ENCODE measurements at places on chromosomes 3 and 15.
A peak's percentile ranks its signal among the peaks of the same experiment; 100 is the strongest.

GRCh38 chr3:122952520-122952919, 75.0 kb downstream of the SEMA5B start:
- DNase-seq = no peak

DNA sequence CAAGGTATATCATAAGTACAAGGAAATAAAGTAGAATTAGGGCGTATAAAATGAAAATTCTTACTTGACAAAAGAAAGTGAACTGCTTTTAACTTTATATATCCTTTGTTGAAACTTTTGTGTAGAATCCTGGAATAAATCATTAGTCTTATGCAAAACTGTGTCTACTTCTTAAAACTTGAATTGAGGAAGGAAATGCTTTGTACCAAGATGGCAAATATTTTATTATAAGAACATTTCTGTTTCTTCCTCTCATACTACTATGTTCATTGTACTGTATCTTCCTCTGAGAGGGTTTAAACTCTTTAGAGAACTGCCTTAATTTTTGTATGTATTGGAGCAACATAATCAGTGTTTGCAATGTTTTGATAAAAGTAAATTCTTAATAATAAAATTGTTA, 42.0 kb downstream of the RASA2 start:
- no peak for DNase-seq

DNA sequence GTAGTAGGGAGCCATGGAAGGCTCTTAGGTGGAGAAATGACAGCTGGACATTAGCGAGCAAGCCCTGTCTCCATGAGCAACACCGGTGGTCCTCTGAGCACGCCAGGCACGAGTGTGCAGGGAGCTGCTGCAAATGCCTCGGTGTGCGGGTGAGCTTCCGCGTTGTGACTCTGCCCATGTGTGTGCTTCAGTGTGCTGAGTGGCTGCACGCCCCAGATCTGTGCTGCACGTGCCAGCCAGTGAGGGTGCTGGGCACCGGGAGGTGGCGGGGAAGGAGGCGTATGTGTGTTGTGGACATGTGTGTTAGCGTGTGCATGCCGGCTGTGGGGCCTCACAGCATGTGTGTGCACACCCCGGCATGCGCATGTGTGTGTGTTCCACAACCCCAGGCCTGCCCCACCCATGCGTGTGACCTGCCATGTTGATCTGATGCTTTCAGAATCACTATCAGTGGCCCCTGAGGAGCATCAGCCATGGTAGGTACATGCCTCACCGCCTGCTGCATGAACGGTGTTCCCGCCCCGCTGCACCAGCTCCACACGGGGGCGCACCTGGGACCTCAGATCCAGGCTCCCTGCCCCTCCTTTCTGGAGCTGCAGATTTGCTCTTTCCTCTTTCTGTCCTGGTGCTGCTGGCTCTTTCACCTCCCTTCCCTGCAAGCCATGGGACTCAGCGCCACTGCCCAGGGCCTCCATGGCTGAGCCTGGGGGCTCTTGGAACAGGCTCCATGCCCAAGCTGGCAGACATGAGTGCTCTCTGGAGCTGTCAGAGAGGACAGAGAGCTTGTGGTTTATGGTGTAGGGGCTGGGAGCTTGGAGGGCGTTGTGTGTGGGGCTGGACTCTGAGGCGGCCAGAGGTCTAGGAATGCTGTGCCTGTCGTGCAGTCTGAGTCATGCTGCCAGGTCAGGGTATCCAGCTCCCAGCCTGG, 169.4 kb downstream of the TBC1D2B start:
- no peak for DNase-seq

DNA sequence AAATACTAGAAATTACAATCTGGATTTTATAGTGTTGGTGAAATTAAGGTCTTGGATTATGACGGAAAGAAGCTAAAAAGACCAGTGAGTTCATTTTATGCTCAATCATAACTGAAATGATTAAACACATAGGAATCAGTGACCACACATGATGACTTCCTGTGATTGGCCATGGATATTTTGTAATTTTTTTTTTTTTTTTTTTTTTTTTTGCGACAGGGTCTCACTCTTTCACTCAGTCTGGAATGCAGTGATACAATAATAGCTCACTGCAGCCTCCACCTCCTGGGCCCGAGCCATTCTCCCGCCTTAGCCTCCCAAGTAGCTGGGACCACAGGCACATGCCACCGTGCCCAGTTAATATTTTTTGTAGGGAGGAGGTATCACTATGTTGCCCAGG, 47.4 kb downstream of the PAQR5 start:
- peak; percentile 33 for DNase-seq

DNA sequence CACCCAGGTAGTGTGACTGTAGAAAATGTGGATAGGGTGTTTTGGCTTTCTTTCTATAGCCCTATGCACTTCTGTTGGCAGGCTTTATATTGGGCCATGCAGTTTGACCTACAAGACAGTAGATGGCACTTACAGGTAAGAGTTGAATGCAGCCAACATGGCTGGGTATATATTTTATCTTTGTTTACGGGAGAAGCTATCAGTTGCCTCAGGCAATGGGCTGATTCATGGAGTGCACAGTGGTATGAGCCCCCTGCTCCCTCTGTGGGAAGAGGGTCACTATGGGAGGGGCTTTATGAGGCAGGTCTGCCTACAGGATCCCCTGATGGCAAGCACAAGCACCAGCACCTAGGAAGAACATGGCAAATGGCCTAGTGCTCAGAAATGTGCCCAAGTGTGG, 301.2 kb upstream of the CDIN1 start:
- DNase-seq = no peak

- peak; percentile 3 for DNase-seq
Measured at GRCh38 chr15:83516935-83517334, 69.8 kb downstream of the SH3GL3 start.

DNA sequence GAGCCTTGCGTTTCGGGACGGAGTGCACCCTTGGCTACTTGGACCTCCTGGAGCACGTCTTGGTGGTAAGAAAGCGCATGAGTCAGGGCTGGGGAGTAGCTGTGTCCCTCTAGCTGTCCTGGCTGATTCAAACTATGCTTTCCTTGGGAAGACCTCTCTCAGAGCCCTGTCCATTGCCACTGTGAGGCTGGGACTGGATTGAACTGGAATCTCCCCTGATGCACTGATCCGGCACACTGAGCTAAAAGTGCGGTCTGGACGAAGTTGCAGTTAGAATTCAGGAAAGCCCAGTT, 232.6 kb upstream of the TPM1 start:
- no peak for DNase-seq

- no peak for DNase-seq
Measured at GRCh38 chr15:55990516-55990915, 2.9 kb downstream of the NEDD4 start.

- DNase-seq = no peak
Measured at GRCh38 chr15:86016750-86017149, 62.9 kb upstream of the AGBL1 start.

DNA sequence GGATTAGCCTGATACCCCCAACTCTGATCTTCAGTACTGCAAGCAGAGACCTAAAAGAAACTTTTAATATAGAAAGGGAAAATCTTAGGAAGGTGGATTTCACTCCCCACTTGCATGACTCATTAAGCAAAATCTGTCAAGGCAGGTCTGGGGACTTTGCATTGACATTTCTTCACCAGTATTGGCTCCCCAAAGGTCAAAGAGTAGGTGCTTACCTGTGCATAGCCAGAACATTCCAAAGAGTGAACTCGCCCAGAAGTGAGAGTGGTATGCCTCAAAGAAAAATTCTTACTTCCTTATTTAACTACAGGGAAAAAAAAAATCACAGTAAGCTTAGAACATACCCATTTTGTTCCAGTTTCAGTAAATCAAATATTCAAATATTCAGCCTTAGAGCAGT, 140.9 kb upstream of the TP63 start:
- no peak for DNase-seq
